GM23338 (cell line): ENCODE measurements at places on chromosomes 2 and 18. TPM values are rescaled to one million over a fixed set of nuclear protein-coding genes. Genes with fewer than 3 reads are reported as not detected.
A peak's percentile ranks its signal among the peaks of the same experiment; 100 is the strongest.

The OTOS gene
- not detected in 2 replicates for total RNA-seq

The MTHFD2 gene
- total RNA-seq = 281 and 321 TPM in 2 replicates

The DLX2 gene
- total RNA-seq = 0.16 and 0.24 TPM in 2 replicates

The CDH20 gene
- total RNA-seq = 0.31 and 1.0 TPM in 2 replicates

GRCh38 chr2:143205106-143205764 is 76.0 kb downstream of the ARHGAP15 start:
- DNase-seq = peak; percentile 30

- no peak for DNase-seq
Observed at GRCh38 chr2:52222128-52222527, 1190.2 kb upstream of the NRXN1 start.

DNA sequence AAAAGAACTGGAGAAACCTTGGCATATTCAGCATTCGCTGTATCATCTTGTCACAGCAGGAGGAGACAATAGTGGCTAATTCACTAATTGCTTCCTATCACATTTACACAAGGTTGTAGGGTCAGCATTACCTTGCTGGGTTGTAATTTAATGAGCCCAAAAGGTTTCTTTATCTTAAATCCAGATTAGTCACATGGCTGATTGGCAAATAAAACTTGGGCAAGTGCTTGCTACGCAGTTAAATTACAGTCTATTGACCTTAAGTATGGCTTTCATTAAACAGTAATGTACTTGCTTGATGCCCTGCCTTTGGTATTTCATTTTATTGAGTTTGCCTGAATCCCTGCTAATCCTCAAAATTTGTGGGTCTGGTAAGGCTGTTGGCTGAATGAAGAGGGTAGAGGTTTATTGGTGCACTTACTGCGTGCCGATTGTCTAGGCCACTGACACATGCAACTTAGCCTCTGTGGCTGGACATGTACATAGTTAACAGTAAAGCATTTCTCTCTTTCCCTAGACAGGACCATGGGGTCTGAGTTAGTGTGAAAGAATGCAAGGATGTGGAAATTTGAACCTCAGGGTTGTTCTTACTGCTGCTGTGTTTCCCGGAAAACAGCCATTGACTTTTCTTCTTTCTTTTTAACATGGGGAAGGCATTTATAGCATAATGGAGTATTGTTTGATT is 34.3 kb downstream of the FMNL2 start:
- DNase-seq = no peak

DNA sequence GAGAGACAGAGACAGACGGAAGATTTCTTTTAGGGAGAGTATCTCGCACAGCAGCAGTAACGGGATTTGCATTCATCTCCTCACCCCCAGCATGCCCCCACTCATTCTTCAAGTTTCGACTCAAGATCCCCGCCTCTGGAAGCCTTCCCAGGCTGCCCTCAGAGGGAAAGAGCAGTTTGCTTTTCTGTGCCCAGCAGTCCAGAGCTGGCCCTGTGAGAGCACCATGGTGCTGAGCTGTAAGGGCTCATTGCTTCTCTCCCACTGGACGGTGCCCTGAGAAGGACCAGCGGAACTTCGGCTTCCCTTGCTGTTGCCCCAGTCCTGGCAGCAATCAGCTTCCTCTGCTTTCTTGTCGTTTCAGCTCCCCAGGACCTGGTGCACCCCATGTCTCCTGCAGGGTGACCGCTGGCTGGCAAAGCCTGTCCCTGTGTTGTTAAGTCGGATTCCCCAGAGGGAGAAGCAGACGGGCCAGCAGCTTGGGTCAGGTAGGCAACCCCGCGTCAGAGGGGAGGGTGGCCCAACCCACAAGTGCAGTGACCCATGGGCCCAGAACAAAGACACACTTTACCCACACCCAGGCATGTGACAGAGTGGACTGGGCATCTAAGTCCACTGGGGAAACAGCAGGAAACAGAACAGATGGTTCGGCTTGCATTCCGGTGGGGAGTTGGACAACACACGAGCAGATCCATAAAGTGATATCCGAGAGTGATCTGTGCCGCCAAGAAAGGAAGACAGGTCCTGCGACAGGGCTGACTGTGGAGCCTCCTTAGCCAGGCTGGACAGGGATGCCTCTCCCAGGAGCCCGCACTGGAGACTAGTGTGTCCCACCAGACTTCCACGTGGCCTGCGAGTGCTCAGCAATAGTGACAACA is 36.6 kb downstream of the TMEM177 start:
- no peak for DNase-seq

- DNase-seq = no peak
Observed at GRCh38 chr2:227296671-227297405, 28.2 kb upstream of the MFF start.

DNA sequence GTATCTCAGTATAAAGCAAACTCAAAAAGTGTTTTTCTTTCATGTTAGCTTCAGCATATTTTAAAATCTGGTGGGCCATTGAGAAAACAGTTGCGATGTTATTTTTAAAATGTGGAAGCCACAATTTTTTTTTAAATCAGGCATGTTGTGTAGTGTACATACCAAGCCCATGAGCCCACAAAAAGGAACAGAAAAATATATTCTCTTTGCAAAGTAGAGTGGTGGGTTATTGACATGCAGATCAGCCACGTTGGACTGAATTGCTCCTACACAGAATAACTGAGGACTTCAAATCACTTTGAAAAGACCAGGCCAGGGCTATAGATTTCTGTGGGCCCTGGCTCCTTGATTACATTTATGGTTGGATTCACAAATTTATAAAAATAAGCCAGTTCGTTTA is 774.4 kb downstream of the DCC start:
- no peak for DNase-seq

GRCh38 chr2:149616681-149617456 is 29.3 kb upstream of the MMADHC start:
- DNase-seq = no peak

- DNase-seq = no peak
Observed at GRCh38 chr2:181465676-181466375, 8.6 kb downstream of the ITGA4 start.

DNA sequence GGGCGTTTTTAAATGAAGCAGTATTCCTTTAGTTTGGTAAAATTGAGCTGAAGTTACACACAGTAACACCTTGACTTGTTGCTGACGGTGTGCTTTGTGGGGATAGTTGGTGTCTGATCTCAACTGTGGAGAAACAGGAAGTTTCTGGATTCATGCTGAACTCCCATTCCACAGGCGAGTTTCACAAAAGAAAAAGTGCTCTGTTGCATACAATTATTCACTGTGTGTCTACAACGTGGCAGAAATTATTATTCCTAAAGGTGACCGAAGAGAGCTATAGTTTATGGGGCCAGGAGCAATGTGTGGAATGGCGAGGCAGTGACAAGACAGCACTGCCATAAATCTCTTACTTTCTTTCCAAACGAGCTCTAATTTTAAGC is 463 bp upstream of the CABYR start:
- DNase-seq = peak; percentile 28
